ENCODE measurements at places on chromosomes 3 and 15. TPM values are rescaled to one million over a fixed set of nuclear protein-coding genes. Genes with fewer than 3 reads are reported as not detected.

GABRB3 gene
- polyA plus RNA-seq, result 9.1 TPM

DNA sequence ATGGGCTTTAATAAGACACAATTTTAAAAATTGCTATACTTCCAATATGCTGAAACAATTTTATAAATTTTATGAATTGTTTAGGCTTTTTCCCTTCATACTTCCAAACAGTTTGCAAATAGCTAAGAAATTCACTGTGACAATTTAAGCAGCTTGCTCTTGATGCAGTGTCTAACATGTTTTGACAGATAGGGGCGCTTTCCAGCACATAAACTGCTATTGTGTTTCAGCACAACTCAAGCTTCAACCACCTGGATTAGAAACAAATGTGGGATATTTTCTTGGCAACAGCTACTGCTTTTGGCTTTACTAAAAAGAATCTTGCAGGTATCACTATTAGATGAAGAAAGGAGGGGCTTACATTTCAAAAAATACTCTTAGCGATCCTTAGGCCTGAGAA is 565.8 kb upstream of the DPPA4 start:
- DNase-seq, result no peak

DNA sequence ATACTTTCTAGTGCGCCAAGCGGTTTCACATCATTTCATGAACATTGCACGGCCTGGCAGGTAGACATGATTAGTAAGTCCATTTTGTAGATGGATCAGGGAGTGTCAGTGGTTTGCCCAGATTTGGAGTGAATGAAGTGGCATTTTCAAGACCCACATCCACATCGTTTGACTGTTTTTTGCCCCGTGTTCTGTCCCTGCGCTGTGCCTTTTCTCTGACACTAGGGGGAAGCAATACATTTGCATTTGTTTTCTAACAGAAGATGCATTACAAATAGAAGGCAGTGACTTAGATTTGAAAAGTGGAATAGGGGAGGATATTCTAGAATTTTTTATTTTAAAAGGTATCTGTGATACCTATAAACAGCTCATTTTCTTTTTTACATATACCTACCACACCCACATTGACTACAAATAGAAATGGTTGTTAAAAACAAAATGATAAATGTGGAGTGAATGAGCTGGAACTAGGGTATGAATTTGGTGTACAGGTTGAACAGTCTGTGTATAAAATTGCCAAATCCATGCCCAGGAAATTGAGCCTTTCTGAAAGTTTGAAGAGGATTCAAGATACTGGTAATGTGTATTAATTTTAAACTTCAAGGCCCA is 98.0 kb downstream of the USP13 start:
- no peak for DNase-seq

- no peak for DNase-seq
These were observed 120.0 kb downstream of the EEFSEC start for GRCh38 chr3:128273109-128273840.

GRCh38 chr3:42502429-42503250 is at the start of gene VIPR1:
VIPR1 (plus strand) TSS chr3:42502643; CDS start chr3:42502736, 93 bp downstream.
- peak; percentile 41 for DNase-seq

- no peak for DNase-seq
These were observed 53.6 kb upstream of the CGNL1 start for GRCh38 chr15:57322602-57323250.

DNA sequence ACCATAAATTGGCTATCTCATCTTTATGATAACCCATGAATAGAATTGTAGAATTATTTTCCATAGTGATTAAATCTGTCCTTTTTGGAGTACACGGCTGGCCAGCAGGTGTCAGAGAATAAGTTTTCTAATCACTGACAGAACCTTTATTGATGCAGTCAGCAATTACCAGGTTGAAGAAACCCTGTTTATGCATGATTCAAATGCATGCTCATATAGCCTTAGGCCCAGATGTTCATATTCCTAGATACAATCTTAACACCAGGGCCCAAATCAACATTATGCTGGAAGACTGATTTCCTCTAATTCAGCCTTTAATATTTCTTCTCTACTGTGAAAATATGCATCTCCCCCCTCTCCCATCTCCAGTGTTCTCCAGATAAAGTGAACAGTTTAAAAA is 243.5 kb upstream of the DCBLD2 start:
- DNase-seq, result no peak

GRCh38 chr15:77672135-77672534 is 39.4 kb upstream of the LINGO1 start:
- DNase-seq, result no peak

CEMIP gene
- 1.9 TPM for polyA plus RNA-seq

DNA sequence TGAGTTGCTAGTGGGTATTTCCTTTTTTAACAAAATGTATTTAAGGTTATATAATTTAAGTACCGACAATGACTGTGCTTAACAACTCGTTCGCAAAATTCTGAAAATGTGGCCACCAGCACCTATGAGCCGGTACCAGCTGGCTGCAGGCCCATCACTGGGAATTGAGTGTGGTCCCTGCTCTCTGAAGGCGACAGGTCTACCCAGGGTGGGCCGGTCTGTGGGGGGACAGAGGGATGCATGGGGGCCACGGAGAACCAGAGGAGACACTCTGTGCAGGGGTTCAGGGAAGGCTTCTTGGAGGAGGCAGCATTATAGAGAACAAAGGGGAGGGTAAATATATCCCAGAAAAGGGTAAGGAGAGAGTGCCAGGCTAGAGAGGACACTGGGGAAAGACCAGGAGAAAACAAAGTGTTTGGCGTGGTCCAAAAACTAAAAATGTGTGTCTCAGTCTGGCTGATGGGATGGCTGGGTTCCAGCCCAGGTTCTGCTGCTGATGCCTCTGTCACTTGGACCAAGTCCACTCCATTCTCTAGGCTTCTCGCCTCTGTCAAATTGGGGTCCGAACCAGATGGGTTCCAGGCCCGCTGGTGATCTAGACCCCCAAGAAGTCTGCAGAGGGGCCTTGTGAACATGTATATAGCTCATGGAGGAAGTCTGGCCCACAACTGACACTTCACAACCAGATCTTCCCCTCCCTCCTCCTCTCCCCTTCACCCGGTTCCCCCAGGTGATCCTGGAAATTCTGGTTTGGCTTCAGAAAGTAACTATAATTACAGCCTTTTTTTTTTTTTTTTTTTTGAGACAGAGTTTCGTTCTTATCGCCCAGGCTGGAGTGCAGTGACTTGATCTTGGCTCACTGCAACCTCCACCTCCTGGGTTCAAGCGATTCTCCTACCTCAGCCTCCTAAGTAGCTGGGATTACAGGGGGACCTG is 10.7 kb upstream of the CYP11A1 start:
- no peak for DNase-seq
